ENCODE measurements at places on chromosomes 16 and 17. TPM values are rescaled to one million over a fixed set of nuclear protein-coding genes. Genes with fewer than 3 reads are reported as not detected.

The TNK1 gene
- total RNA-seq, result 0.27 TPM

The RNF157 gene
- 0.22 TPM for total RNA-seq

The HOXB7 gene
- total RNA-seq, result 13.4 TPM

The FGF11 gene
- 0.27 TPM for total RNA-seq

The ITGB3 gene
- total RNA-seq, result 86.4 TPM

The RBFOX1 gene
- total RNA-seq, result not detected

The KRTAP9-8 gene
- total RNA-seq, result not detected

The PIMREG gene
- total RNA-seq, result 23.3 TPM

The CFAP52 gene
- total RNA-seq, result not detected

The ARL5C gene
- total RNA-seq, result not detected

The LPCAT2 gene
- total RNA-seq, result 80.3 TPM

The TPSG1 gene
- not detected for total RNA-seq

The CDRT15L2 gene
- total RNA-seq, result not detected

The SPNS3 gene
- 0.22 TPM for total RNA-seq

The KCNJ18 gene
- total RNA-seq, result not detected

The TNRC6C gene
- total RNA-seq, result 11.8 TPM

The WDR45B gene
- 81.1 TPM for total RNA-seq

The ODAD4 gene
- total RNA-seq, result 0.13 TPM

The FN3K gene
- total RNA-seq, result 3.7 TPM

The KRT40 gene
- total RNA-seq, result not detected

The FBXW10 gene
- total RNA-seq, result not detected

The TRIM37 gene
- total RNA-seq, result 64.9 TPM

The STH gene
- not detected for total RNA-seq

The C17orf50 gene
- total RNA-seq, result not detected

The ZACN gene
- 0.07 TPM for total RNA-seq

The FOXJ1 gene
- not detected for total RNA-seq

The PNMT gene
- total RNA-seq, result not detected

The HLF gene
- total RNA-seq, result under 0.01 TPM

The TMIGD1 gene
- not detected for total RNA-seq

The FZD2 gene
- total RNA-seq, result 0.66 TPM

The MT1G gene
- total RNA-seq, result not detected
